Skin of body (tissue), 3 donors: ENCODE measurements at places on chromosomes 4 and X.

DNA sequence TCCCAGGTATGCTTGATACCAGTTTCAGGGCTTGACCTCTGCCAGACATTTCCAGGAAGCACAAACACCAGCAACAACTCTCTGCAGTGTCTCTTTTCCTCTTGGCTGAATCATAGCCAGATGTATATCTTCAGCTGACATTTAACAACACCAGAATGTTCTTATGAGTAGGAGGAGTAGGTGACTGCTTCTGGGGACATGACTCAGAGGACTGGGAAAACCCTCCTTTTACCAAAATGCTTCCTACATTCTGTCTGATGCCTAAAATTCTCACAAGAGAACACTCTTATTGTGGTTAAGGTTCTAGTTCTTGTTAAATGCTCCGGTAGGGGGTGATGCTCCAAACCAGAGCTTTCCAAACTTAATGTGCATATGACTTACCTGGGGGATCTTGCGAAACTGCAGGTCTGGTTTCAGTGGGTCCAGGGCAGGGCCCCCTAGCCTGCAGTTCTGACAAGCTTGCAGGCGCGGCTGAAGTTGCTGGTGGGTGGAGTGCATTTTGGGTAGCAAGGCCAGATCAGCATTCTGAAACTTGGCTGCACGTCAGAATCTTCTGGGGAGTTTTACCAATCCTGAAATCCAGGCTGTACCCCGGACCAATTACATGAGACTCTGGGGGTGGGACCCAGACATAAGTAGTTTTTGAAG is 329.3 kb upstream of the RPS6KA3 start:
- DNase-seq = no peak

- DNase-seq = no peak
Measured at GRCh38 chr4:139605516-139605915, 49.5 kb upstream of the SETD7 start.

DNA sequence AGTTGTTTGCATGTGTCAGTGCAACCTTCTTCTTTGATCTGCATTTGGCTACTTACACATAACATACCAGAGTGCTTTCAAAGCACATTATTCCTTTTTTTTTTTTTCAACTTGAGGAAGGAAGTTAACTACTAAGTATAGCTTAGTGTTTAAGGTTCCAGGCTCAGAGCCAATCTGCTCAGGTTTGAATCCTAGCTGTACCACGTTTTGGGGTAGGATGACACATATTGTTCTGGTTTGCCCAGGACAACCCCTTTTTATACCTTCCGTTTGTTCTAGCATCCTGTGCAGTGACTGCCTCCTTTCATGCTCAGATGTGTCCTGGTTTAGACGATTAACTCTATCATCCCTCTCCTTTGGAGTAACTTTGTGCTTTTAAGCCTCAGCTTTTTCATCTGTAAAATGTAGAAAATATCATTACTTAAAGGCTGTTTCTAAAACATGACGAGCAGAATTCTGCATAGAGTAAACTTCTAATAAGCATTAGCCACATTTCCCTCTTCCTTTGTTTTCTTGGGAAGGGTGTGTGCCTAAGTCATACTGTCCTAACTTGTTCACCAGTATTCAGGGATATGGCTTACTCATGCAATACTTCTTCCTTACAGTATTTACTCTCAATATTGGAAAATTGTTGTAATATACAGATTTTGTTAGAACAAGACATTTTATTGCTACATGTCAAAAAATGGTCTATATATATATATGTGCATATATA is 281.3 kb downstream of the C4orf33 start:
- DNase-seq = no peak

DNA sequence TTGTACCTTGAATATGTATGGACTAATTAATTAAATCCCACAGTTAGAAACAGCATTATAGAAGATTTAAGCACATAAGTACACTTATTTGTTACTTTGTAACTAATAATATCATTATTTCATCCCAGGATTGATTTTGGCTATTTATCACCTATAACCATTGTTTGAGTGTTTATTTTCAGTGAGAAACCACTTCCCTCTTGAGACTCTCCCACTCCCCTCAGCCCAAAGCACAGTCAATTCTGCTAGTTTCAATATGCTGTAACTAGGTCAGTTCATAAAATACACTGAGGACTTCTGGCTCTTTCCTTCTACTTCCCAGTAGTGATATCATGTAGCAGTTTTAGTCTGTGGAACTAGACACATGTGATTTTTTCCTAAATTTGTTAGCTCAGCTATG is 16.3 kb downstream of the OFD1 start:
- no peak for DNase-seq

- DNase-seq = no peak
Measured at GRCh38 chr4:55270481-55270880, 75.6 kb upstream of the SRD5A3 start.

DNA sequence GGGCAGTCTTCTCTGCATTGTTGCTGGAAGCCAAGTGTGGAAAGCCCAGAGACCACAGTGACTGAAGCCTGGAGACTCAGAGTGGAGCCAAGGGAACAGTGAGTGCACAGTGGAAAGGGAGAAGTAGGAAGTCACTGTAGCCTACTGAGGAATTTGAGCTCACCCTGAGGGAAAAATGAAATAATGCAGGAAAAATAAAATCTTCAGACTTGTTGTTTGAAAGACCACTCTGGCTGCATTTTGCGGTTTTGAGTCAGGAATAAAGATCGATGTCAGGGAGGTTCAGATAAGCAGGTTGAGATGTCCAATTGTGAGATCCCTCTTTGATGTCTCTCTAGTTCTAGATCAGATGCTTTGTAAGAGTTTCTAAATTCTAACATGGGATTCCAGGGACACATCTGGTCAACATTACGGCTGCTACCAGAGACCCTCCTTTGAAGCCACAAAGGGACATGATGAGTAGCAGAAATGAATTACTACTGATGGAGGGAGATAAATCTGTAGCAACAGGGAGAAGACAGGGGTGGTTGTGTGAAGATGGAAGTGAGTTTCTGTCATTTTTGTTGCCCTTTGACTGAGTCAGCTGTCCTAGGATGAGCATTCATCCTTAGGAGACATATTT is 8.4 kb downstream of the ADH4 start:
- no peak for DNase-seq

- peak; percentile 6 for DNase-seq
Measured at GRCh38 chr4:147596377-147596776, 20.8 kb upstream of the TMEM184C start.

GRCh38 chrX:132470831-132471230 is 18.0 kb downstream of the MBNL3 start:
- DNase-seq = no peak

DNA sequence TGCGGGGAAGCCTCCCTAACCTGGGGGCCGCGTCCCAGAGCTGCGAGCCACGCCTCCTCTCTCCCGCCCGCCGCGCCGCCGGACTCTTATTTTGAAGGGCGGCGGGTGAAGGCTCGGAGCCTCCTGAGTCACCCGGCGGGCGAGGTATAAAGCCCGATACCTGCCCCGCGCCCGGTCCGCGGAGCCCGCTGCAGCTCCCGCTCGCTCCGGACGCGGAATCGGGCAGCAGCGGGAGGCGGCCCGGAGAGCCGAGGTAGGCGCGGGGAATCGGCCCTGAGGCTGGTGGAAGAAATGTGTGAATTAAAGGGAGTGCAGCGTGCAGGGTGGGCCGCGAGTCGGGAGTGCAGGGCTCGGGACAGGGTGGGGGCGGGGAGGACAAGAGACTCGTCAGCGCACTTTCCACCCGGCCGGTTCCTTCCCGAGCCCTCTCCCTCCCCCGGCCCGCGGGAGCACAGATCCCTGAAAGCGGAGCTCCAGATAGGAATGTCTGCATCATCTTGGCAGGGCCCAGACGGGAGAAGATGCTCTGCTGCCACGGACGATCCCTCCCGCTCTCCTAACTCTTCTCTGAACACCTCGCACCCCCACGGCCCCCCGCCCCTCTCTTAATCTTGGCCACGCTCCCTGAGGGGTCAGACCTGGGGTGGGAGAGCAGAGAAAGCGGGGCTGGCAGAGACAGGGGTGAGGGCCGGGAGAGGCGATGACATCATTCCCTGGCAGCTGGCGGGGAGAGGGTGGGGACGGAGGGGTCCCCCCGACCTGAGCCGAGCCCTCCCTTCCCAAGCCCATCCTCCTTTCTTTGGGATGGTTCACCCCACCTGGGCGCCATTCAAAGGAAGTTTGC is 177.9 kb downstream of the CBR4 start:
- peak; percentile 78 for DNase-seq

DNA sequence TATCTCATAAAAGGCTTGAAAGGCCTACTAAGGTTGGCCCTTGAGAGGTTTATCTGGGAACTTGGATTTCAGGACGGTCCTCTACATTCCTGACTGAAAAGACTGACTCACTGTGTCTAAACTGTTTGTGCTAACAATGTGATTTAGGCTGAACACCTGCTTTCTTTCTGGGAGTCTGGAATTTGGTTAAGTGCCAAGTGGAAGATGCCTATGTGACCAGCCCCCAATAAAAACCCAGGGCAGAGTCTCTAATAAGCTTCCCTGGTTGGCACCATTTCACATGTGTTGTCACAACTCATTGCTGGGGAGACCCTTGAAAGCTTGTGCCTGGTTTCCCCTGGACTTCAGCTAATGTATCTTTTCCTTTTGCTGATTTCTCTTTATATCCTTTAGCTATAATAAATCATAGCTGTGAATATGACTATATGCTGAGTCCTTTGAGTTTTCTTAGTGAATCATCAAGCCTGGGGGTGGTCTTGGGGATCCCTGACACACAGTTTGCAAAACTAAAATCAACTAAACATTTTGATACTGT is 55.1 kb downstream of the GPR82 start:
- DNase-seq = no peak

- DNase-seq = no peak
Measured at GRCh38 chr4:123232439-123232838, 164.2 kb upstream of the SPRY1 start.

DNA sequence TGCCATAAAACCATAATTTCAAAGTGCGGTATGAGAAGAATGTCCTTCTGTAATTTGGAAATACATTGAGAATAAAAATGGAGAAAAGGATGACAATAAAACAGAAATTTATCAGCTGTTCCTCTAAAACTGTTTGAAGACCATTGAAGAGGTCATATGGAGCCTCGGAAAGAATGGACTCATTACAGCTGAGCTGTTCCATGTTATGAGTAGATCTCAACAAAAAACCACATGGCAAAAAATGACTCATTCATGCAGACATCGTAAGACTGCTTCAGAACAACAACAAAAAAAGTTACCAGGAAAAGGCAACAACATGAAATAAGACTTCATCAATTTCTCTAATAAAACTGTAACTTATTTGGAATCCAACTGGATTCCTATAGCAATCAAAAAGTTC is 39.7 kb downstream of the AKAP4 start:
- no peak for DNase-seq

DNA sequence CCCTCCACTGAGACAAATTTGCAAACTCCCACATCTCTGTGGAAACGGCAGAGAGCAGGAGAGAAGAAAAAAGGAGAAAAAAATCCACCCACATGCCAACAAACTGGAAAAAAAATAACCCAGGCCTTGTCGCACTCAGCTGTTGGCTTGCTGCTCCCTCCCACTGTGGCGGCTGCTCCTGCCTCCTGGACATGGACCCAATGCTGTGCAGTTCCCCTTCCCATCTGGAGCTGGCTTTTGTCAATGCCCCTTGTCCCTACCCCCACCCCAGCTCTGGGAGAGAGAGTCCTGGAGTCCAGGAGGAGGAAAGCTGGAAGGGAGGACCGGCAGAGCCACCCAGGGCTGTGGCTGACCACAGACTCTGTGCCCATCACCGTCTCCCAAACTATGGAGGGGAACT is 50.8 kb upstream of the IQSEC2 start:
- no peak for DNase-seq

GRCh38 chr4:109559625-109559982 is 442 bp upstream of the MCUB start:
- DNase-seq = no peak

GRCh38 chrX:144681501-144681900 is 565.8 kb upstream of the SPANXN1 start:
- no peak for DNase-seq

GRCh38 chr4:54118850-54119589 is 19.1 kb downstream of the GSX2 start:
- no peak for DNase-seq

GRCh38 chrX:15849555-15849954 is 5.1 kb downstream of the AP1S2 start:
- no peak for DNase-seq

DNA sequence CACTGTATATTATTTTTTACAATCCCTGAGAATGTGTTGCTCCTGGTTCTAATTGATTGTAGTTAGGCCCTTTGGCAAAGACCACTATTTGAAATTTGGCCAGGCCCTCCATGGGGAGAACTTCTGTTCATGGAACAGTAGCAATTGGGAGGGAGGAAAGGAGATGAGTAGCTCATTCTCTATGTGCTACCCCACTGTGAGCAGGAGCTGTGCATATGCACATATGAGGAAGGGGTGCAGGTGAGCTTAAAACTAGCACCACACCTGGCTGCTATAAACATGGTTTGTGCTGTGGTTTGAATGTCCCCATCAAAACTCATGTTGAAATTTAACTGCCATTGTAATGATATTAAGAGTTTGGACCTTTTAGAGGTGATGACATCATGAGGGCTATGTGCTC is 1483.2 kb downstream of the PCDH7 start:
- no peak for DNase-seq

DNA sequence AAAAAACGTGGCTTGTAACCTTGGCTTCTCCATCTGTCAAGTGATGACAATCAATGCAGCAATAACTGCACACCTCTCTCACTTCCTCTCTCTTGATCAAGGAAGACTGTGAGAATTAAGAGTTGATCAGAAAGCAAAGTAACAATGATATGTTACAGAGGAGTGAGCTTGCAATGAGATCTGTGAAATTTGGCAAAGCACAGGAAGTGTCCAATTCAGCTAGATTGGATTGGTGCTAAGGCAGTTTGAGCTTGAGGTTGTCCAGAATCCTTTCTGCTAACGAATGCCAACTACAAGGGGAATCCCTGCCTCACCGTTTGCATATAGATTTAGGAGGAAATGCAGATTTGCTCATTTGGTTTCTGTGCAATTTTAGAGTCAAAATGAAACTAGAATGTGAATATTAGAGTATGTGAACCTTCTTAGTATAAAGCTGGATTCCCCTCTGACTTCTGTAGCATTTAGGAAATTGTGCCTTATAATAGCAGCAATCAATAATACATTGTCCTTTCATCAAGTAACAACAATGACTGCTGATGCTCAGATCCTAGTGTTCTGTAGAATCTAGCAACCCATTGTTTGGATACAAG is 346.4 kb downstream of the PTTG2 start:
- DNase-seq = no peak

- peak; percentile 14 for DNase-seq
Measured at GRCh38 chrX:133477986-133478385, 62.7 kb upstream of the GPC4 start.
